HEK293T (cell line): ENCODE measurements at places on chromosomes 16 and 17.

DNA sequence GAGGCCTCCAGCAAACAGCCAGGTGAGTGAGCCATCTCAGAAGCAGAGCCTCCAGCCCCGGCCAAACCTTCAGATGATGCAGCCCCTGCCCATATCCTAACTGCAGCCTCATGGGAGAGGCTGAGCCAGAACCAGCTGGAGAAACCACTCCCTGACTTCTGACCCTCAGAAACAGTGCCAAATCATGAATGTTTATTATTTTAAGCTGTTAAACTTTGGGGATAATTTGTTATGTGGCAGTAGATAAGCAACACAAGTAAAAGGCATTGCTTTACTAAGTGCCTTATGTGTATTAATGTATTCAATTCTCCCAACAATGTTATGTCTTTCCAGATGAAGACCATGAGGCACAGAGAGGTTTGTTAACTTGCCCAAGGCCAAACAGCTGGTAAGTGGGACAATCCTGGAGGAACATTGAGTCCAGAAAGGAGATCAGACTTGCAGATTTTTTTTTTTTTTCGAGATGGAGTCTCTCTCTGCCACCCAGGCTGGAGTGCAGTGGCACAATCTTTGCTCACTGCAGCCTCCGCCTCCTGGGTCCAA lies 59.6 kb downstream of the SOCS1 start:
- no peak for DNase-seq

DNA sequence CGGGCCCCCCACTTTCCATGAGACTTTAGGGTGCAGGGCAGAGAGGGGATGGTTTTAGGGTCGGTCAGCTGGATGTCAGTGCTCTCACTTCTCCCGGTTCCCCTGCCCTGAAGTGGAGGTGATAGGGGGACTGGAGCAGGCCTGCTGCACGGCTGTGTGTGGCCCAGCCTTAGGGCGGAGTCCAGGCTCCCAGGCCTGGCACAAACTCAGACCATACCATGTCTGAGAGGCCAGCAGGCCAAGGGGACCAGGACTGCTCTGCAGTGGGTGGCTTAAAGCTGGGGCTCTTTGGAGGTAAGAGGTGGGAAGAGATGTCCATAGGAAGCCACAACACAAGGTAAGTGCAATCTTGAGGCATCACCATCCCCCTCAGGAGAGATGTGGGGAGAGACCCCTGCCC lies 8.3 kb downstream of the TFAP4 start:
- no peak for DNase-seq

- DNase-seq = no peak
Measured at GRCh38 chr17:6674586-6674985, 23.0 kb downstream of the C17orf100 start.

- no peak for DNase-seq
Measured at GRCh38 chr17:68511254-68511670, 968 bp upstream of the PRKAR1A start.

DNA sequence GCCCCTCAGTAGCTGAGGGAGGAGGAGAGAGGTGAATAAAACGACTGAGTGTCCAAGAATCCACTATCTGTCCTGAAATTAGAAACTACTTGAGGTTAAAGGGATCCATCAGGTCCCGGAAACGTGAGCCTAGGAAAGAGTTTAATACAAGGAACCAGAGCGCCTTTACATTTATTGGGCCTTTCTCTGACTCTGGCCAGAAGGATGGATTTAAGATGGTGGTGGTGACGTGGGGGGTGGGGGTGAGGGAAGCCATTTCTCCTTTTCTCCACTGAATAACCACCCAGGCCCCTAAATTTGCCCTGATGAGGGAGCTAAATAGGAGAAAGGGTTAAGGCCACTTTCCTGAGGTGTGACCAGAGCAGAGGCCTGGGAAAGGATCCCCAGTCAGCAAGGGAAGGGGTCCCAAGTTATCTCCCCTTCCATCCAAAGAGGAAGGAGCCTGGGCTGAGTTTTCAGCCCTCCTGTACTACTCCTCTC lies 1.0 kb upstream of the HOXB9 start:
- DNase-seq = no peak

DNA sequence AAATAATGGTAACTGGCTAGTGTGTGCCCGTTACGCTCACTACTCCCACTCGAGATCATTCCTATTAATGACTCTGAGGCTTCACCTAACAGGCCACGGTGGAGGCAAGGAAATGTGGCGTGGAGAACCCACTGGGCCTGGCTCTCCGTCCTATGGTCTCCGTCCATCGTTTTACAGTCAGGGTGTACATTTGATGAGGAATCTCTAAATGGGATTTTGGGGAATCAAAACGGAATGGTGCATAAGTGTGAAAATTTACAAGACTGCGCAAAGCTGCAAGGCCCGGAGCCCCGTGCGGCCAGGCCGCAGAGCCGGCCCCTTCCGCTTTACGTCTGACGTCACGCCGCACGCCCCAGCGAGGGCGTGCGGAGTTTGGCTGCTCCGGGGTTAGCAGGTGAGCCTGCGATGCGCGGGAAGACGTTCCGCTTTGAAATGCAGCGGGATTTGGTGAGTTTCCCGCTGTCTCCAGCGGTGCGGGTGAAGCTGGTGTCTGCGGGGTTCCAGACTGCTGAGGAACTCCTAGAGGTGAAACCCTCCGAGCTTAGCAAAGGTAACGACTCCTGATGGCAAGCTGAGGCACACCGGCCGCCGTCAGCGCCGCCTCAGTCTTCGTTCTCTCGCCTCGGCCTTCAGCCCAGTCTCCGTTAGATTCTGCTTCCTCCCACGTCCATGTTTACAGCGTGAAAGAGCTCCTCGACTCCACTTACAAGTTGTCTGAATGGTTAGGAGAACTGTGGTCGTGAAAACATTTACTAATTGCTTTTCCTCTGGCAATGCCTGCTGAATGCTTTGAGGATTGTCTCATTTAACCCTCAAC lies at the start of gene RAD51C:
TSS of gene RAD51C (plus strand) at position 364 of the 817 bp plus-strand sequence. CDS start at position 406, 42 bp downstream.
- peak; percentile 88 for DNase-seq

- no peak for DNase-seq
Measured at GRCh38 chr16:58530179-58530578, 14.9 kb downstream of the SETD6 start.

DNA sequence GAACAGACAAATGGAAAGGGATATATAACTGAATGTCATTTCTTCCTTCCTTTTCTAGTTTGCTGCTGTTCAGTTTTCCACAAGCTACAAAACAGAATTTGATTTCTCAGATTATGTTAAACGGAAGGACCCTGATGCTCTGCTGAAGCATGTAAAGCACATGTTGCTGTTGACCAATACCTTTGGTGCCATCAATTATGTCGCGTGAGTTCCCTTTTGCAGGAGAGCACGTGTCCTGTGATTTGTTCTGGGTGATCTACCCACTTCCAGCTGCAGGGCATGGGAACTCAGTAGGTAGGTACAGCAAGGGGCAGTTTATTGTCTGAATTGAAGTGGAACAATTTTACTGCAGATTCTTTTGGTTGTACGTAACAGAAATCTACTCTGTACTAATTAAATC lies 8.8 kb downstream of the ITGAL start:
- no peak for DNase-seq

- no peak for DNase-seq
Measured at GRCh38 chr17:78917451-78918275, 7.5 kb downstream of the TIMP2 start.

- DNase-seq = no peak
Measured at GRCh38 chr16:68802190-68802589, 41.1 kb upstream of the TANGO6 start.

- no peak for DNase-seq
Measured at GRCh38 chr17:46154151-46154816, 38.9 kb downstream of the KANSL1 start.

DNA sequence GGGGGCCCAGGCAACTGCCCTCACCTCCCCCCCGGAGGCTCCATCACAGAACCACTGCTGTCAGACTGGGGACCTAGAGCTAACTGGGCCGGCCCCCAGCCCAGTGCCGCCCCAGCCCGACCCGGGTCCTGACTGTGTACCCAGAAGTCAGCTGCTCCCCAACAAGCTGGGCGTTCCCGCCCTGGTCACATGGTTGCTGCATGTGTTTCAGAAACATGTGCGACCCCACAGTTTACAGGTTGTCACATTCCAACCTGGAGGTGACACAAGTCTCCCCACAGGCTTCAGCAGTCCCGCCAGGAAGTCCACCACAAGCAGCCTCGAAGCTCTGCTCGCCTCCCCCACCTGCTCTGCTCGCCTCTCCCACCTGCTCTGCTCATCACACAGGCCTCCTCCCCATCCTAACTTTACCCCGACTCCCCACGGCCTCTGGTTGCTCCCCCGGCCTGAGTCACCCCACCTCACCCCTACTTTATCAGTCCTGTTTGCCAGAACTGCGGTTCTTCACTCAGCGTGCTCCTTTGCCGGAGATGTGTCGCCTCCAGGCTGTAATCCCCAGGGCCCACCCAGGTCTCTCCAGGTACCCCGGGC lies 968 bp downstream of the MRPL28 start:
- no peak for DNase-seq

DNA sequence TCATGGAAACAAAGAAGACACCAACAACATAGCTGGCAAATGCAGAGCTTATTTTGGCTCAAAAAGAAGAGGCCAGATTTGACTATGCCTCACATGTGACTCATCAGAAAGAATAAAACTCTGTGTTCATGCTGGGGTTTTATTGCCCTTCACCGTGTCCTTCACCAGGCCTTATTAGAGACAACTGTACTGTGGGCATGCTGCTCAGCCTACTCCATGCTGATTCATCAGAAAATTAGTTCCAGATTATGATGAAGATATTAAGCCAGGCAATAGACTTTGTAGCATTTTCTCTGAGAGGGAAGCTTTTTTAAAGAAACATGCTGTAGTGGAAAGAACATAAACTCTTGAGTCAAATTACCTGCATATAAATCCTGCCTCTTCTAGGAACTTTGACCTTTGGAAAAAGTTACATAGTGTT lies 89.8 kb downstream of the CYB561 start:
- peak; percentile 32 for DNase-seq

GRCh38 chr17:78429618-78429995 lies 51.2 kb downstream of the PGS1 start:
- no peak for DNase-seq

- DNase-seq = no peak
Measured at GRCh38 chr16:47624563-47624962, 163.4 kb downstream of the PHKB start.

DNA sequence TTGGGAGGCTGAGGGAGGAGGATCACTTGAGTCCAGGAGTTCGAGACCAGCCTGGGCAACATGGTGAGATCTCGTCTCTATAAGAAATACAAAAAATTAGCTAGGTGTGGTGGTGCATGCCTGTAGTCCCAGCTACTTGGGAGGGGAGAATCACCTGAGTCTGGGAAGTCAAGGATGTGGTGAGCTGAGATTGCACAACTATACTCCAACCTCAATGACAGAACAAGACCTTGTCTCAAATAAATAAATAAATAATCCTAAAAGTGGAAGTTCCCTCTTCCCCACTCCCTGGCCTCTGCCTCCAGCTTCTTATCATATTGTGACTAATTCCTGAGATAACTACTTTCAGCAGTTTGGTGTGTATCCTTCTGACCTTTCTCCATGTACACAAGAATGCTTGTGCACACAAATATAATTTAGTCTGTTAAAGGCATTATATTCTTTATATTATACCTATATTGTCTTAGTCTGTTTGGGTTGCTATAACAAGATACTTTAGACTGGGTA lies 23.5 kb upstream of the DNAJA2 start:
- no peak for DNase-seq

GRCh38 chr17:42133461-42134041 lies 10.9 kb downstream of the HSPB9 start:
- DNase-seq = no peak

GRCh38 chr17:82333279-82334171 lies at the start of gene SECTM1:
Gene SECTM1 (minus strand): TSS chr17:82333766. CDS start chr17:82327240, 6,526 bp downstream.
- no peak for DNase-seq

- no peak for DNase-seq
Measured at GRCh38 chr16:12494661-12495060, 309.0 kb downstream of the CPPED1 start.

- DNase-seq = no peak
Measured at GRCh38 chr17:68853036-68853435, 102.2 kb downstream of the ABCA8 start.

DNA sequence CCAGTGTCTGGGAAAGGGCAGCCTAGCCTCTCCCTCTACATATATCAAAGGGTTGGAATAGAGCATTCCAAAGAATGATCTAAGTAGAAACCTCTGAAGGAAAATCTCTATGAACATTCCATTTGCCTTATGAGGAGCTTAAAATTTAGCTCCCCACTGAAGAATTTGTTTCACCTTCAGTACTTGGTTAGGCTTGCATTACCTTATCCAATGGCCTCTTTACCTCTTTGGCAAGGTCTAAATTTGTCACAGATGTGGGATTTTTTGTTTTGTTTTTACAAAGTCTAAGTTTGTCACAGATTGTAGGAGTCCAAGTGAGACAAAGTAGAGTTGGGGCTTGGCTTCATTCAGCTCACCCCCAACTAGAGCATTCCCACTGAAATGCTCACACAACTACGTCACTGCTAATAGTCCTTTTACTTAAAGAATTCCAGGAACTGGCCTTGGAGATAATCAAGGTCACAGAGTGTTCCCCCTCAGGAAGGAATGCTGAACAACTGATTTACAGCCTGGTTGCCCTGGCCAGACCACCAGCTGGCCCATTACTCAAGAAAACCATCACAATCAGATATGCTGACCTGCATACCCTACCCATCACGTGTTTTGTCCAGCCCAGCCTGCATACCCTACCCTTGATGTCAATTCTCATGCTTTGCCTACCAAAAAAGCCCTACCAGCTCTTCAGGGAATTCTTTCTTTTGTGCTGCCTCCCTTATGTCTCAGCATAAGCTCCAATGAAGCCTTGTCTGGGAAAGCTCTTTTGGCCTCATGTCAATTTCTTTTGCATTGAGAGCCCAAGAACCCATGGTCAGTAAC lies 26.5 kb upstream of the PPM1D start:
- no peak for DNase-seq

DNA sequence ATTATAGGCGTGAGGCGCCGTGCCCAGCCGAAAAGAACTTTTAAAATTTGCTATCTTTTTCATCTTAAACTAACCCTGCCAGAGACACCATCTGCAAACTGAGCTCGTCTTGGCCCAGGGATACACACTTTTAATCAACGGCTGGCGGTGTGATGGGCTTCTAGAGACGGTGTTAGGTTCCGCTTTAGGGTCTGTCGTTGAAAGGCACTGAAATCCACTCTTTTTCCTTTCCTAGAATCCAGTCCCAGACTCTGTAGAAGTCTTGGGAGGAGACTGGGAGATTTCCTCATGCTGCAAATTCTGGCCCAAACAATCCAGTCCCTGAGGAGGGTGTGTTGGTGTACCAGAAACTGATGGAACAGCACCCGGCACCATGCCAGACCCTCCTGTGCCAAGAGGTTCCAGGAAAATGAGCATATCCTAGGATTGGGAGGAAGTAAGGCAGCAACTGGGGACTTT lies 52.0 kb upstream of the TEX2 start:
- no peak for DNase-seq

DNA sequence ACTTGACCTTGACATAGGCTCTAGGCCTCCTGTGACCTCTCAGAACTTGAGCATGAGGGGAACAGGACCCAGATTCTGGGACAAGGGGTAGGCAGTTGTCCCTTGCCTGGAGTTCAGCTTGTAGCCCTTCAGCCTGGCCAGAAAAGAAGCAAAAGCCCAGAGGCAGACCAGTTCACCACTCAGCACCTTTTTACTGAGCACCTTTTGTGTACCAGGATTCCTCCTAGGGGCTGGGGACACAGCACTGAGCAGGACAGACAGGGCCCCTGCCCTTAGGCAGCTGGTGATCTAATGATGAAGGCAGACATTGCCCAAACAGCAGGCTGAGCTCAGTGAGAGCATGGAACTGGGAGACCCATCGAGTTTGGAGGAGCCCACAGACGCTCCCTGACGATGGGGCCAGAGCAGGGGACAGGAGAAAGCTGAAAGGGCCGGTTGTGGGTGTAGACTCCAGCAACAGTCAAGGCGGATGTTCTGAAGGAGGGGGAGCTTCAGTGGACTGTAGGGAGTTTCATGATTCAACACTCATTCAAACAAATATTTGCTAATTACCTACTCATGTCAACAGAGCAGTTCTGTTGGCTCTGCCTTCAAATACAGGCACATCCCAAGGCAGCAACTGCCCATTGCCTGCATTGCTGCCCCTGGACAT lies 32.0 kb downstream of the SBK1 start:
- DNase-seq = no peak
